ENCODE measurements at places on chromosomes 13 and 19.

DNA sequence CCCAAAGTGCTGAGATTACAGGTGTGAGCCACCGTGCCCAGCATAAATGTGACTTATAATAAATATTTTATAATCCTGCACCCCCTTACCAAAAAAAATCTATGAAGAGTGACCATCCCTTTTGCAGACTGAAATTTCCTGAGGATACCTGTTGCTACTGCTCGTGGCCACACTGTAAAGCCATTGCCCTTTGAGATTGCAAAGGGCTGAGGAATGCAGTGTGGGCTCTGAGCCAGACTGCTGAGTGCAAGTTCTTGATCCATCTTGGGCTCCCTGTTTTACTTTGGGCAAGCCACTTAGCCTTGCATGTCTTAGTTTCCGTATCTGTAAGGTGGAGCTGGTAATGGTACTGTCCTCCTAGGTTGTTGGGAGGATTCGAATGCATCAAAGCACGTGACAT lies 23.4 kb downstream of the SIPA1L3 start:
- no peak for DNase-seq

- no peak for DNase-seq
Measured at GRCh38 chr19:16223746-16224145, 26.0 kb downstream of the AP1M1 start.

- DNase-seq = no peak
Measured at GRCh38 chr19:47280183-47280797, 5.6 kb downstream of the INAFM1 start.

DNA sequence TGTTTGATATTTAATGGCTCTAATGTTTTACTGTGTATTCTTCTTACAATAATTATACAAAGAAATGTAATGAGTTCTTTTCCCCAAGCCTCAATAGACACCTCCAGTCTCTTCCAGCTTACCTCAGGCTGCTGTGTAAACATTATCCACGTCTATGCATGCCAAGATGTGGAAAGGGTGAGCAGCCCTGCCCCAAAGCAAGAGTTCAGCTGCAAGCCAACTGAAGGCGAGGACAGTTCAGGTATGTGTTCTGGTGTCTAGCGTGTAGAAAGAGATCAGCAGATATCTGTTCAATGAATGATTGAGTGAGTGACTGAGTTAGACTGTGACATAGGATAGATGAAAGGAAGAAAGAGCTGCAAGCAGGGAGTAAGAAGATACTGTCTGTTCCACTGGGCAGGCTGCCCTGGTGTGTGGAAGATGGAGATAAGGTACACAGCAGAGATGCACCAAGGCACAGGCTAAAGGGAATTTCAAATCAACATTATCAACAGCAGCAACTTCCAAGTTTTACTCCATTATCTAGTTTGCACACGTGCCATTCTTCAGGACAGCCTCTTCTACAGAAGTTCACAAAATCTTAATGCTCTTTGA lies 66.0 kb downstream of the LATS2 start:
- DNase-seq = no peak

DNA sequence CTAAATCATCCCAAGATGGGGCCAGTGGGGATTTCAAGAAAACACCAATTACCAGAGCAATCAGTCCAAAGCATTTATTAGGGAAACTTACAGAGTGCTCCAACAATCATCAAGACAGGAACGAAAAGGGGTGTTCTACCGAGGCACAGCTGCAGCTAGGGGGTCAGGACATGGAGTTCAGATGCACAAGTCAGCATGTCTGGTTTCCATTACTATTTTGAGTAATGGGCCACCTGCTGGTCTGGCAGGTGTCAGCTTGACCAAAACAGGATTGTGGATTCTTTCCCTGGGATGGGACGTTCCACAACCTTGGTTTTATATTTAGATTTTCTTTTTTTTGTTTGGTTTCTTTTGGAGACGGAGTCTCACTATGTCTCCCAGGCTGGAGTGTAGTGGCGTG lies 3.9 kb upstream of the UBL5 start:
- no peak for DNase-seq

DNA sequence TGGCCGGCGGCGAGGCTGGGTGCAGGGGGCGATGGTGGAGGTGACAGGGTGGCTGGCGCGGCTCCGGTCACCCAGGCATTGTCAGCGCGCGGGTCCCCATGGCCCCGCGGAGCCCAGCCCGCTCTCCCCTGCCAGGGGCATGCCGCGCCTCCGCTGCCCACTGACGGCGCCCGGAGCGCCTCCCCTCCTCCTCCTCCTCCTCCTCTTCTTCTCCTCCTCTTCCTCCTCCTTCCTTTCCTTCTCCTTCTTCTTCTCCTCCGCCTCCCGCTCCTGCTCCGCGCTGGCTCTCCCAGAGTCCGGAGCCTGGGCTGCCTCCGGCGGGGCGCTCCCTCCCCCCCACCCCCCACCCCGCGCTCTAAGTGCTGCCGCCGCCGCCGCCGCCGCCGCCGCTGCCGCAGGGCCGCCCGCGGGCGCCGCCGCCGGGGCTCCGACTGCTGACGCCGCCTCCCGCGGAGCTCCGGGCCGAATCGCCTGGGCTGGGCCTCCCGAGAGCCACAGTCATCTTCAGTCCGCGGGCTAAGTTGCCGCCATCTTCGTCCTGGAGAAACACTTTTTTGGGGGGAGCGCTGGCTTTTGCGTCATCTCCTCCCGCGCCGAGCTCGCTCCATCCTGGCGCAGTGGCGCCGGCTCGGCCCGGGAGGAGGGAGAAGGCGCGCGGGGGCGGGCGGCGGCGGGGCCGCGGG lies 348.3 kb downstream of the LIG4 start:
- DNase-seq = no peak
